ENCODE measurements at places on chromosomes 16 and 17.

GRCh38 chr17:18008496-18009268, 30.3 kb downstream of the ATPAF2 start:
- H3K27me3 ChIP-seq = no peaks in the 10 kb centered on the region
- no peaks in the 10 kb centered on the region for H3K36me3 ChIP-seq
- H3K27ac ChIP-seq = no peak overlapping the region
- no peak for DNase-seq

GRCh38 chr17:16255481-16255921, 38.5 kb downstream of the PIGL start:
- peak; percentile 15 for DNase-seq
- peak overlapping the region; percentile 39 for H3K4me3 ChIP-seq
- no peaks in the 10 kb centered on the region for H3K36me3 ChIP-seq
- peak overlapping the region; percentile 36 for H3K27ac ChIP-seq

DNA sequence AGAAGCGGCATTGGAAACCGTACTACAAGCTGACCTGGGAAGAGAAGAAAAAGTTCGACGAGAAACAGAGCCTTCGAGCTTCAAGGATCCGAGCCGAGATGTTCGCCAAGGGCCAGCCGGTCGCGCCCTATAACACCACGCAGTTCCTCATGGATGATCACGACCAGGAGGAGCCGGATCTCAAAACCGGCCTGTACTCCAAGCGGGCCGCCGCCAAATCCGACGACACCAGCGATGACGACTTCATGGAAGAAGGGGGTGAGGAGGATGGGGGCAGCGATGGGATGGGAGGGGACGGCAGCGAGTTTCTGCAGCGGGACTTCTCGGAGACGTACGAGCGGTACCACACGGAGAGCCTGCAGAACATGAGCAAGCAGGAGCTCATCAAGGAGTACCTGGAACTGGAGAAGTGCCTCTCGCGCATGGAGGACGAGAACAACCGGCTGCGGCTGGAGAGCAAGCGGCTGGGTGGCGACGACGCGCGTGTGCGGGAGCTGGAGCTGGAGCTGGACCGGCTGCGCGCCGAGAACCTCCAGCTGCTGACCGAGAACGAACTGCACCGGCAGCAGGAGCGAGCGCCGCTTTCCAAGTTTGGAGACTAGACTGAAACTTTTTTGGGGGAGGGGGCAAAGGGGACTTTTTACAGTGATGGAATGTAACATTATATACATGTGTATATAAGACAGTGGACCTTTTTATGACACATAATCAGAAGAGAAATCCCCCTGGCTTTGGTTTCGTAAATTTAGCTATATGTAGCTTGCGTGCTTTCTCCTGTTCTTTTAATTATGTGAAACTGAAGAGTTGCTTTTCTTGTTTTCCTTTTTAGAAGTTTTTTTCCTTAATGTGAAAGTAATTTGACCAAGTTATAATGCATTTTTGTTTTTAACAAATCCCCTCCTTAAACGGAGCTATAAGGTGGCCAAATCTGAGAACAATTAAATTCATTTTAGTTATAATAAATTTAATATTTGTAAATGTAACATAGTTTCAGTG, 1.7 kb downstream of the HEXIM1 start:
- peak overlapping the region; percentile 94 for H3K27ac ChIP-seq
- peak overlapping the region; percentile 86 for H3K4me3 ChIP-seq
- H3K36me3 ChIP-seq = no peaks in the 10 kb centered on the region
- DNase-seq = no peak

DNA sequence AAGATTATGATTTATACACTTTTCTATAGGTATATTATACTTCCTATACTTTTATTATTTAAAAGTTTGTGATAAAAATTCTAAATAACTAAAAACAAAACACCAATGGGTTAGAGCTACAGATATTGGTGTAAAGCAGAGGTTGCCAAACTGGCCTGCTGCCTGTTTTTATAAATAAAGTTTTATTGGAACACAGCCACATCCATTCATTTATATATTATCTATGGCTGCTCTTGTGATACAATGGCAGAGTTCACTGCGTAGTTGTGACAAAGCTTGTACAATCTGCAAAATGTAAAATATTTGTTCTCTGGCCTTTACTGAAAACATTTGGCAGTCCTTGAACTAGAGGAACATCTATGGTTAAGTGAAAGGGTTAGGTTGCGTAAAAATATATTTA, 208.7 kb downstream of the PRKCB start:
- no peak overlapping the region for H3K27ac ChIP-seq
- DNase-seq = no peak
- H3K36me3 ChIP-seq = no peaks in the 10 kb centered on the region
- no peaks in the 10 kb centered on the region for H3K27me3 ChIP-seq
- H3K4me3 ChIP-seq = no peak overlapping the region

DNA sequence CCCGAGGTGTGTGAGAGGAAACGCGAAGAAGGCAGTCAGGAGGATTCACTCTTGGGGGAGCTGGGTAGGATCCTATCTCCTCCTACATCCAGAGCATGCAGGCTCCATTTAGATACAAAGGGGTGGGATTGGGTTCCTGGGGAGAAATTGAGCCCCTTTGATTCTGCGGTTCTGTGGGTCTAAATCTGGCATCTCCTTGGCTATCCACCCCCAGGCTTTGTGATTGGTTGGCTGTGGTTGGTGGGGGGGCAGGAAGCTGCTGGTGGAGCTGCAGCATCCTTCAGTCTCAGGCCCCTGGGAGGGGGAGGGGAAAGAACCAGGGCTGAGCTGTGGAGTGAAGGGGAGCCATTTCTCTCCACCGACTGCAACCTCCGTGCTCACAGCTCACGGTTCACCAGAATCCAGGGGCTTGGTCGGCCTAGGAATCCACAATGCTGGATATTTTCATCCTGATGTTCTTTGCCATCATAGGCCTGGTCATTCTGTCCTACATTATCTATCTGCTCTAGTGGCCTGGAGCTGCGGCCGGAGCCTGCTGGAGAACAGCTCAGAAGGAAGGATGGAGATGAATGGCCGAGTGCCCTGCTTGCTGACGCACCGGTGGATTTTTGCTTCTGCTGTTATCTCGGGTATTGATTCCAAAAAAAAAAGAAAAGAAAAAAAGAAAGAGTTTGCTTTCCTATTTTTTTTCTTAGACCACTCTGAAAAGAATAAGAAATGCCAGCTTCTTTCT, at the start of gene LASP1NB:
LASP1NB (plus strand) TSS at position 352 of the 733 bp plus-strand sequence.
- no peaks in the 10 kb centered on the region for H3K27me3 ChIP-seq
- no peak for DNase-seq
- peaks cover 50% of the 10 kb centered on the region for H3K4me1 ChIP-seq

DNA sequence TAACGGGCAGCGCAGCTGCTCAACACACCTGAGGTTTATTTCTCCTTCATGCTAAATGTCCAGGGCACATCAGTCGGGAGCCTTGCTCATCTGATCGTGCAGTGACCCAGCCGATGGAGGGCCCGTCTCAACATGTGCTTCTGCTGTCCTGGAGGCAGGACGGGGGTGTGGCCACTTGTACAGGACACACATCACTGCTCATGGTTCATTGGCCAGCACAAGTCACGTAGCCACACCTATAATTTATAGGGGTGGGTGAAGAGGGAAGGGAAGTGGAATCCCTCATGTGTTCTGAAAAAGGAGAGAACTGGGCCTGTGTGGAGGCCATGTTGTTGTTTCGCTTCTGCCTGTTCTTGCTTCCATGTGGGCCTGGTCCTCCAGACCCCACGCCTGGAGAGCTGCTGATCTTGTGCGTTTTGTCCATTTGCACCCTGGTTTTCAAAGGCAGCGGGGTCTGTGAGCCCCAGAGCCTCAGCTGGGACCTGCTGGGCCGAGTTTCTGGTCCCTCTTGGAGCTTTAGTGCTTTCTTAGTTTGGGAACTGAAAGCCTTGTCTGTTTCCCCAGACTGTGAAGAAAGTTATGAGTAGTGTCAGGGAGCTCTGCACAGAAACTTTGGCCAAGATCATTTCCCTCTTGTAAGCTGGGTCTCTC, 60.5 kb downstream of the CMIP start:
- no peaks in the 10 kb centered on the region for H3K27me3 ChIP-seq
- no peak for DNase-seq
- H3K36me3 ChIP-seq = no peaks in the 10 kb centered on the region
- H3K27ac ChIP-seq = no peak overlapping the region

DNA sequence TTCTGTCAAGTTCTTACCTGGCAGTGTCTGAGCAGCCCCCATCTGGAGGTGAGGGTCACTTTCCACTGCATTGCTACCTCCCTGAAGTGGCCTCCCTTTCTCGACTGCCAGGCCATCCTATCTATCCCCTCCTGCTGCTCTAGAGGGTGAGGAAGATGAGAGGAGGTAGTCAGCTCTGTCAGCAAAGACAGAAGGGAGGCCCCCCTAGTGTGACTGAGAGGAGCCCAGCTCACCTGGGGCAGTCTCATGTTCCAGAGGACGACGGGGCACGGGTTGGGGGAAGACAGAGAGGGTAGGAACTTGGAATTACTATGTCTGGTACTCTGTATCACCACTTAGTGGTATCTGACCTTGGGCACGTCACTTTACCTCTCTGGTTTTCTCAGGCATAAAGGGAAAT, 22.0 kb downstream of the MYO19 start:
- no peak overlapping the region for H3K27ac ChIP-seq
- no peaks in the 10 kb centered on the region for H3K27me3 ChIP-seq
- peaks cover 18% of the 10 kb centered on the region for H3K36me3 ChIP-seq
- H3K4me1 ChIP-seq = no peaks in the 10 kb centered on the region
- no peak for DNase-seq

GRCh38 chr16:76956394-76956793, 234.6 kb upstream of the MON1B start:
- no peaks in the 10 kb centered on the region for H3K4me1 ChIP-seq
- DNase-seq = no peak
- no peak overlapping the region for H3K27ac ChIP-seq

DNA sequence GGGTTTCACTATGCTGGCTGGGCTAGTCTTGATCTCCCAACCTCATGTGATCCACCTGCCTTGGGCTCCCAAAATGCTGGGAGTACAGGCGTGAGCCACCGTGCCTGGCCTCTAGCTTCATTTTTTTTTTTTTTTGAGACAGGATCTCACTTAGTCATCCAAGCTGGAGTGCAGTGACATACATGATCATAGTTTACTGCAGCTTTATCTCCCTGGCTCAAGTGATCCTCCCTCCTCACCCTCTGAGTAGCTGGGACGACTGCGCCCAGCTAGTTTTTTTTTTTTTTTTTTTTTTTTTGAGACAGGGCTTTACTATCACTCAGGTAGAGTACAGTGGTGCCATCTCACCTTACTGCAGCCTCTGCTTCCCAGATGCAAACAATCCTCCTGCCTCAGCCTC, 9.7 kb downstream of the RPA1 start:
- peaks cover 5% of the 10 kb centered on the region for H3K36me3 ChIP-seq
- no peak overlapping the region for H3K4me3 ChIP-seq
- no peaks in the 10 kb centered on the region for H3K4me1 ChIP-seq
- no peak overlapping the region for H3K27ac ChIP-seq
- no peak for DNase-seq

DNA sequence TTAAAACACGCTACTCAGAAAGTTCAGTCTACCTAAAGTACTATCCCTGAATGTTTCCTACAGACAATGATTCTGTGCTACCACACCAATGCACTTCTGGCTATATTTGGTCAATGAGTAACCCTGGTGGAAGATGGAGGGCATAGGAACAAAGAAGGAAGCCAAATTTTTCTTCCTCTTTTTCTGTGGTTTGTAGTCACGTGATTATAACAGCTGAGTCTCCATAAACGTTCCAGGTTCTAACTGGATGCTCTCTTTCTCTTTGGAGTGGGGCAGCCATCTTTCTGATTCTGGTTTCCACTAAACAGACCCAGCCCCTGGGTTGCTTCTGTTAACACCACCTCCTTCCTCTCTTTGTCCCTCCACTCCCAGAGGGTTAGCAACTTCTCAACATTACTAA, 274.9 kb downstream of the CDH11 start:
- H3K4me3 ChIP-seq = no peak overlapping the region
- no peaks in the 10 kb centered on the region for H3K27me3 ChIP-seq
- H3K4me1 ChIP-seq = no peaks in the 10 kb centered on the region
- no peaks in the 10 kb centered on the region for H3K36me3 ChIP-seq

- H3K27me3 ChIP-seq = no peaks in the 10 kb centered on the region
- H3K27ac ChIP-seq = no peak overlapping the region
- no peak for DNase-seq
- H3K4me1 ChIP-seq = no peaks in the 10 kb centered on the region
Observed at GRCh38 chr17:16297367-16298139, 55.7 kb downstream of the CENPV start.

DNA sequence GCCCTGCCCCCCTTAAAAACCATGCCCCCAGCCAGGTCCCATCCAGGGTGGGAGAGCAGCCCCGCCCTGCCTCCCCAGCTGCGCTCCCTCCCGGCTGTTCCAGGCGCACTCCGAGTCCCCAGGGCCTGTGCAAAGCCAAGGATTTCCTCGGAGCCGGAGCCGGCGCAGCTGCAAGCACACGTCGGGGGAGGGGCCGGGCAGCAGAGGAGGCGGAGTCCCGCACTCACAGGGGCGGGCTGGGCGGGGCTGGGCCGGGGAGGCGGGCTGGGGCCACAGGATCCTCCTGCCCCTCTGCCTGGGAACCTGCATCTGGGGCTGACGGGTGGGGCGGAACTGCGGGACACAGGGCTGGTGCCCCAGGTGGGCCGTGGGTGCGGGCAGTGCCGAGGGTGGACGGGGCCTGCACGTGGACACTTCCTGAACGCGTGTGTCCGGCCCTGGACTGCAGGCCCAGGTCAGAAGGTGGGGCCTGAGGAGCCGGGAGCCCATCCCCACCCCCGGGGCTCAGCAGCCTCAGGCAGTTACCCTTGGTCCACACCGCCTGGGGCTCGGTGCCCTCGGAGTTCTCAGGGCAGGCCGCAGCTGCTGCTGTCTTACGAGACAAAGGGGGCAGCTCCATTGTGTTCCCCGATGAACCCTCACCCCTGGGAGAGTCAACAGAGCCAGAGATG, 24.0 kb upstream of the SSTR5 start:
- DNase-seq = no peak
- no peaks in the 10 kb centered on the region for H3K36me3 ChIP-seq
- no peak overlapping the region for H3K4me3 ChIP-seq
- no peak overlapping the region for H3K27ac ChIP-seq
- H3K27me3 ChIP-seq = no peaks in the 10 kb centered on the region

- H3K4me3 ChIP-seq = no peak overlapping the region
- H3K4me1 ChIP-seq = peaks cover 3% of the 10 kb centered on the region
- no peaks in the 10 kb centered on the region for H3K36me3 ChIP-seq
- H3K27me3 ChIP-seq = no peaks in the 10 kb centered on the region
- H3K27ac ChIP-seq = no peak overlapping the region
Observed at GRCh38 chr17:897970-898619, 81.5 kb downstream of the NXN start.
